ENCODE measurements at places on chromosomes 11 and 22.

GRCh38 chr11:125174686-125175085 lies 10.1 kb downstream of the PKNOX2 start:
- DNase-seq = no peak

GRCh38 chr11:68632802-68633201 lies 51.5 kb upstream of the GAL start:
- peak; percentile 12 for DNase-seq

DNA sequence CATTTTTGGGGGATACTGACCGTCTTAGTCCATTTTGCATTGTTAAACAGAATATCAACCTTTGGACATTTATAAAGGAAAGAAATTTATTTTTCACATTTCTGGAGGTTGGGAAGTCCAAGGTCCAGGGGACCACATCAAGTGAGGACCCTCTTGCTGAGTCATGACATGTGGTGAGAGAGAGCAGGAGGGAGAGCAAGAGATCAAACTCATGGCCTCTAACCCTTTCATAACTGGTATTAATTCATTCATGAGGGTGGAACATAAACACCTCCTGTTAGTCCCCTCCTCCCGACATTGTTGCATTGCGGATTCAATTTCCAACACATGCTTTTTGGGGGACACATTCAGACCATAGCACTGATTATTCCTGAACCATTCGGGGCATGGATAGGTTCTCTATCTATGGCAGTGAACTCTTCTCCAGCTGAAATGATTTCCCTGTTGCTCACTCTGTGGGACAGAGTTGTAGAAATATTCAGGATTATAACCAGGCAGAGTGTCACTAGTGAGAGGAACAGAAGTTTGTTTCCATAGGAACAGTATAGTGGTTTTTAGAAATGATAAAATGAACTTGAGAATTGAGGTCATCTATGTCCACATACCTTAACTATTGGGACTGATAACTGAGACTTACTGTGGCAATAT lies 88.2 kb upstream of the OR9Q1 start:
- no peak for DNase-seq

DNA sequence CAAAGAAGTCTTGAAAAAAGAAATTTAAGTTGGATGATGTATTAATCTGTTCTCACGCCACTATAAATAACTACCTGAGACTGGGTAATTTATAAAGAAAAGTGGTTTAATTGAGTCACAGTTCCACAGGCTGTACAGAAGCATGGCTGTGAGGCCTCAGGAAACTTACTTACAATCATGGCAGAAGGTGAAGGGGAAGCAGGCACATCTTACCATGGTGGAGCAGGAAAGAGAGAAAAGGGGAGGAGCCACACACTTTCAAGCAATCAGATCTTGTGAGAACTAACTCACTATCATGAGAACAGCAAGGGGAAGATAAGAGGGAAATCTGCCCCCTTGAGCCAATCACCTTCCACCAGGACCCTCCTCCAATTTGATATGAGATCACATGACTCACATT lies 65.7 kb upstream of the AMOTL1 start:
- DNase-seq = no peak

- DNase-seq = no peak
These were observed 33.3 kb upstream of the TESMIN start for GRCh38 chr11:68784653-68785052.

Measured in epithelial cell of prostate (primary cell).